SJCRH30 (cell line): ENCODE measurements at places on chromosomes 5 and 9. TPM values are rescaled to one million over a fixed set of nuclear protein-coding genes. Genes with fewer than 3 reads are reported as not detected.
A peak's percentile ranks its signal among the peaks of the same experiment; 100 is the strongest.

DNA sequence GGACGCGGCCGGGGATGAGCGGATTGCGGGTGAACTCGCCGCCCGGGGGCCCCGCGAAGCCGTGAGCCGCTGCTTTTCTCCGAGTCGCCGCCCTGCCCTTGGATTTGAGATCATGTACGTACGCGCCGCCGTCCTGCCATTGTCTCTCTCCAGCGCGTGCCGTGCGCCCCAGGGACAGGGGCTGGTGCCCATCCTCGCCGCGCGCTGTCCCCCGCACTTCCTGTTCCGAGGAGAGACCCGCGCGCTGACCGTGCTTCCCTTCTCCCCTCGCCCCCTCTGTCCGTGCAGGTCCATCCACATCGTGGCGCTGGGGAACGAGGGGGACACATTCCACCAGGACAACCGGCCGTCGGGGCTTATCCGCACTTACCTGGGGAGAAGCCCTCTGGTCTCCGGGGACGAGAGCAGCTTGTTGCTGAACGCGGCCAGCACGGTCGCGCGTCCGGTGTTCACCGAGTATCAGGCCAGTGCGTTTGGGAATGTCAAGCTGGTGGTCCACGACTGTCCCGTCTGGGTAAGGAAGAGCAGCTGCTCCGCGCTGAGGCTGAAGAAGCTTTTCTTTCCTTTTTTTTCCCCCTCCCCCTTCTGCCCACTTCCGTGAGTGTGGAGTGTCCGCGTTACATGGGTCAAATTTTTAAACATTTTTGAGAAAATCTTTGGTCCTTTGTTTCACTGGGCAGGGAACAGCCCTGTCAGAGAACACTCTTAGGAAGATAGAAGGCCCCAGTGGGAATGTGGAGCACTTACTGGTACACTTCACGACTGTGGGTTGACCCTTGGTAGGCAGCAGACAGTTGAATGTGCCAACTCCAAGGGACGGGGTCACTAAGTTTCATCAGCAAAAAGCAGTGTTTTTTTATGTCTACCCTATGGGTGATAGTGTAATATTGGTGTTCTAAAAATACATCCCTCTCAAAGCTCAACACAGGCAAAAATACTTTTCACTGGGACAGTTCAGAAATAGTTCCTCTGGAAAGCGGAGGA lies 727 bp downstream of the RHOBTB3 start:
- DNase-seq: peak; percentile 73

DNA sequence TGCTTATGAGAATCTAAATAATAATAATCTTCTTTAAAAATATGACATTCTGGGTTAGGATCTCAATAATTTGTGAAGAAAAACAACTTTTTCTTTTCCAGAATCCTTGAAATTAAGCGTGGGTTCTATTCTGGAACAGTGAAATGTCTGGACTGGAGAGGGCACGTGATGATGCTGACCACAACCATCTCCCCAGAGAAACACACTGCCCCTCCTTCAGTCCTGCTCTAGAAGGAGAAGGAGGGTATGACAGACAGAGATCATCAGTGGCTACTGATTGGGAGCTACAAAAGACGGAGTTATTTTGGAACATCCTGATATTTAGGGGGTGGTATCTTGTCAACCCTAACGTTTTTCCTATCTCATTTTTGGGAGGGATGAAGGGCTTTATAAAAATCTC lies 40.2 kb downstream of the MEF2C start:
- no peak for DNase-seq

GRCh38 chr9:69900406-69900805 lies 79.8 kb downstream of the CFAP95 start:
- no peak for DNase-seq

GRCh38 chr5:45687701-45688100 lies 8.5 kb downstream of the HCN1 start:
- DNase-seq: no peak

DNA sequence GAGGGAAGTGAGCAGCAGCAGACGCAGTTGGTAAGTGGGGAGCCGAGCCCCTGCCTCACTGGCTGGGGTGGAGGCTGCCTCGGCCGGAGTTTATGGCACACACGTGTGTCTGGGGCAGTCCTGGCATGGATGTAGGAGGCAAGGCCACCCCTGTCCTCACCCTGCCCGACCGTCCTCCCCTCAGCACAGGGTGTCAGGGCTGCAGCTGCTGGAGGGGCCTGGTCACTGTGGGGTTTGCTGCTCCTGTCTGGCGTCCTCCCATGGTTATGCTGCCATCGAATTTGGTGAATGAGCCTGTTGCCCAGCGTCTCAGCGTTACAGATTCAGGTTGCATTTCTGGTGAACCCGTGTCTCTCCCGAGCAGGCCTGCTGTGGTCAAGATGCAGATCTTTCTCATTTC lies 32.4 kb downstream of the CEP72 start:
- no peak for DNase-seq

GRCh38 chr5:177313561-177314259 lies 2.0 kb upstream of the MXD3 start:
- DNase-seq: no peak

The RLN1 gene
- not detected in 2 replicates for total RNA-seq

The SLC22A4 gene
- 0.28 and 1.1 TPM in 2 replicates for total RNA-seq

The MEIKIN gene
- not detected in 2 replicates for total RNA-seq

The UBLCP1 gene
- total RNA-seq: 26.4 and 28.7 TPM in 2 replicates

The FOXD4L4 gene
- total RNA-seq: 0.53 and 0.59 TPM in 2 replicates
